ENCODE measurements at places on chromosomes 16 and 17.

DNA sequence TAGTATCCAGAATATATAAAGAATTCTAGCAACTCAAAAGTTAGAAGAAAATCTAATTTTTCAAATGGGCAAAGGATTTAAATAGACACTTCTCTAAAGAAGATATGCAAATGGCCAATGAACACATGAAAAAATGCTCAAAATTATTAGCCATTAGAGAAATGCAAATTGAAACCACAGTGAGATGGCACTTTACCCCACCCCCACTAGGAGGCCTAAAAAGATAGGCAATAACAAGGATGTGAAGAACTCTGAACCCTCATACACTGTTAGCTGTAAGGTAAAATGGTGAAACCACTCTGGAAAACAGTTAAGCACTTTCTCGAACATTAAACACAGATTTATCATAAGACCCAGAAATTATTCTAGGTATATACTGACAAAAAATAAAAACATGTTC lies 71.4 kb upstream of the IRX6 start:
- no peak for DNase-seq

DNA sequence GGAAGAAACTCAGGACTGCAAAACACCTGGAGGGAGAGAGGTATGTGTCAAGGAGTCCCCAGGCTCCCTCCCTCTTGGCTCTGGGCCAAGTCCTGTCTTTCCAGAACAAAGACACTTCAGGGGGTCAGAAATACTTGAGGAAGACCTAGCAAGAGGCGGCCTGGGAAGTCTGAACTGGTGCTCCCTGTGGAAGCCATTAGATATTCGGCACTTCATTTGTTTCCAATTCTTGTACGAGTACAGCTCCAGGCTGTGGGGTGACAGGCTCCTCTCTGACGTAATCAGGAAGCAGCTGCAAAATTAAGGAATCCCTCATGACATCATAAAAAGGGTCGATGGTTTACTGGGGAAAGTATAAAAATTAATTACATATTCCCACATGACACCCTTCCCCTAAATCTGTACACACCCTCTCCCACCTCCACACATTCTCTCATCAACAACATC lies 108.7 kb downstream of the SMG6 start:
- DNase-seq = no peak

DNA sequence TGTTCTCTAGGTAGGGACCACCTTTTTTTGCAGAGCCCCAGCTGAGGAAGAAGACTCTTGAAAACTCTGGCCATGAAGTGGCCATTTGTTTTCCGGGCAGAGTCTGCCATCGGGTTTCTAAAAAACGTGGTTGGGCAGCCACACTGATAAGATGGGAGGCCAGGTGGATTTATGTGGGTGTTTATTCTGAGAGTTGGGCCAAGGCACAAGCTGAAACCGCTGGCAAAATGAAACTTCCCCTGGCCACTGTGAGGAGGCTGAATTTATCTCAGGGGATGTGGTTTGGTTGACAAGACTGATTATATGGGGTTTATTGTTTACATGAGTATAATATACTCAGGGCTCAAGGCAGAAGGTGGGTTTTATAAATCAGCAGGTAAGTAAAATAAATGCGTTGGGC lies 421.8 kb downstream of the UTP18 start:
- no peak for DNase-seq

GRCh38 chr17:56131431-56131830 lies 21.8 kb upstream of the ANKFN1 start:
- DNase-seq = no peak

DNA sequence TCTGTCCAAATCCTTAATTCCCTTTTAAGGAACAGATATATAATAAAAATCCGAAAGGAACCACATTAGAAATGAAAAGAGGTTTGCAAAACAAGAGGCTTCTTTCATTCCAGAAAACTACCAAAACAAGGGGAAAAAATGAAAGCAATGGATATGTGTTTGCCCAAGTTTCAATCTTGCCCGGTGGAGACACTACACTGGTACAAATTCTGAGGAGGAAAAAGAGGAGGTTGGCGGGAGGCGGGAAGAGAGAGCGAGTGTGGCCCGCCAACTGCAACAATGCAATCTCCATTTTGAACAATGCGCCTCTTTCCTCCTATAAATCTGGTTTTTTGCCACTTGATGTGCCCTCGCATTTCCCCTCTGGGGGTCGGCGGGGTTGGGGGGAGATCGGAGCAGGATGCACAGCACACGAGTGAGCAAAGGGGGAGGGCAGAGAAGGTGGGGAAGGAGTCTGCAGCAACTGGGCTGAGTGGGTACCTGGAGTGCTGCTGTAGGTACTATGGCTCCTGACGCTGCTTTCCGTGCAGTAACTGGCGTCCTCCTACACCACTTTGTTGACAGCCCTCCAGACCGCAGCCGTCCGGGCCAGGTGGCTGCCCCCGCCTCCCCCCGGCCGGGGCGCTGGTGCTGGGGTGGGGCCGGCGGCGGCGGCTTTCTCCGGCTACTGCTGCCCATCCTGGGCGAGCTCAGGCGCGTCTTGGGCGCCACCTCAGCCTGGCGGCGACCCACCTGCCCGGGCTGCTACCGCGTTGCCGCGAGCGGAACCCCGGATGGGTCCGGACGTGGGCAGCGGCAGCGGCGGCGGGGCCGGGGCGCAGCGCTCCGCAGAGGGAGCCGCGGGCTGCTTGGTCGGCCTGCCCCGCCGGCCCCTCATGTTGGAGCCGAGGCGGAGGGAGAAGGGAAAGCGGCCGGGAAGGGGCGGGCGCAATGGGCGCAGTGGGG lies 93.8 kb upstream of the PLEKHM1 start:
- DNase-seq = peak; percentile 30

DNA sequence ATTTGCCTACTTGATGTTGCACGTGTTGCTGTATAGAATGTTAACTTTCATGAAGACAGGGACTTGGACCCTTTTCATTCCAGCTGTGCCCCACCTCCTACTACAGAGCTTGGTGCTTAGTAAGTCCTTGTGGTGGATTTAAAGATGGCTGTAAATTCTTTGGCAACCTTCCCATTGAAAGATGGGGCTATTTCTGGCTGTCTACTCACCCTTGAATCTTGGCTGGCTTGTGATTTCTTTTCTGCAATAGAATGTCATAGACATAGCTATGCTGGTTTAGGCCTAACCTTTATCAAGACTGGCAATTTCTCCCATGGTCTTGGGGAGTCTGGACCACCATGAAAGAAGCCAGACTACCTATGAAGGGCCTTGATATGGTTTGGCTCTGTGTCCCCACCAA lies 59.0 kb downstream of the ACSM2A start:
- no peak for DNase-seq

GRCh38 chr16:57690782-57691471 lies 3.7 kb upstream of the DRC7 start:
- DNase-seq = no peak

GRCh38 chr17:77042476-77043231 lies 98.1 kb upstream of the SEC14L1 start:
- DNase-seq = no peak

DNA sequence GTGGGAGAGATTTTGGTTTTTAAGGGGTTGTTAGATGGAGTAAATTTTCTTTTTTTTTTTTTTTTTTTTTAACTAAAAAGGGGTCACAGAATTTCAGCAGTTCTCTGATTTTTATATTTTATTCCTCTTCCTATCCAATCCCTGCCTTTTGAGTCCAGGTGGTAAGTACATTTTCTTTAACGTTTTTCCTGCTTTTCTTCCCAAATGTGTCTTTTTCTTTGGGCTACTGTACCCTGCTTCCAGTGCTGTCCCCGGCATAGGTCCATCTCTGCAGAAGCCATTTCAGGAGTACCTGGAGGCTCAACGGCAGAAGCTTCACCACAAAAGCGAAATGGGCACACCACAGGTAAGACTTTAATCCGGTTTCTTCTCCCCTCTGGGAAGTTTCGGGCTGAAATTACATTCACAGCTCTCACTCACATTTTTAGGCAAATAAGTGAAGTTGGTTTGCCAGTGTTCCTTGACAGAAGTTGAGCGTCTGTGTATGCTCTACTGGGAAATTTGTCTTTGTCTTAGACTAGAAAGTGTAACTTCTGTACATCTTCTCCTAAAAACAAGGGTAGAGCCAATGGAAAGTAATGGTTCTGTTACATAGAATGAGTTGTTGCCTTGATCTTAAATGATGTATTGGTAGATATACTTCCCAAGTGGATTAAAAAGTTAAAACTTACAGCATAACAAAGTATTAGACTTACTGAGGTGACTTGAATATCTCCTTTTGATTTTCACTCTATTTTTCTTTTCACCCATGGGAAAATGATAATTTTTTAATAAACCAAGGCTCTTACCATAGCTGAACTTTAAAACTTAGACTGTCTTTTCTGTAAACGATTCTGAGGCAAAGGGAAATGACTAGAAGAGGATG lies 54.5 kb downstream of the TUBD1 start:
- DNase-seq = no peak

DNA sequence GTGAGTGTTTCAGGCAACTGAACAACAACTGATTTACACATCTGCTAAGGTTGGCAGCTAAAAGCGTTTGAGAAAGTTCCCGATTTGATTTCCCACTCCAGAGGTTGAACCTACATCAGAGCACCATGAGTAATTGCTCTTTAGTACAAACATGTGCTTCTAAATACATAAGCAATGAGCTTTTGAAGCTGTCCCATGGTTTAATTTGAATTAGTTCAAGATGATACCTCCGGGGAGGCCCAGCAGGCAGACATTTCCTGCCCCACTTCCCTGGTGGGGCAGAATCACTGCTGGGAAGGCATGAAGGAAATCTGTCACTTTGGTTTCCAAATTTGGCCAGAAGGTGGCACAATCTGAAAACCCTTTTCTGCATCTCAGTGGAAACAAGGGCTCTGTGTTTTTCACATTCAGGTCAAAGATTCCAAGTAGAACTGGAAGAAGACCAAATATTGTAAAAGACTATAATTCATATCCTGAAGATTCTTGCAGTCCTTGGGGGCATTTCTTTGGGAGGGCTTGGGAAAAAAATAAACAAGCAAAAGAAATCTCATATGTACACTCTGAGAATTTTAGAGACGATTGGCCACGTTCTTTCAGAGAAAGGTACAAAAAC lies 176.2 kb upstream of the FAM20A start:
- DNase-seq = no peak

DNA sequence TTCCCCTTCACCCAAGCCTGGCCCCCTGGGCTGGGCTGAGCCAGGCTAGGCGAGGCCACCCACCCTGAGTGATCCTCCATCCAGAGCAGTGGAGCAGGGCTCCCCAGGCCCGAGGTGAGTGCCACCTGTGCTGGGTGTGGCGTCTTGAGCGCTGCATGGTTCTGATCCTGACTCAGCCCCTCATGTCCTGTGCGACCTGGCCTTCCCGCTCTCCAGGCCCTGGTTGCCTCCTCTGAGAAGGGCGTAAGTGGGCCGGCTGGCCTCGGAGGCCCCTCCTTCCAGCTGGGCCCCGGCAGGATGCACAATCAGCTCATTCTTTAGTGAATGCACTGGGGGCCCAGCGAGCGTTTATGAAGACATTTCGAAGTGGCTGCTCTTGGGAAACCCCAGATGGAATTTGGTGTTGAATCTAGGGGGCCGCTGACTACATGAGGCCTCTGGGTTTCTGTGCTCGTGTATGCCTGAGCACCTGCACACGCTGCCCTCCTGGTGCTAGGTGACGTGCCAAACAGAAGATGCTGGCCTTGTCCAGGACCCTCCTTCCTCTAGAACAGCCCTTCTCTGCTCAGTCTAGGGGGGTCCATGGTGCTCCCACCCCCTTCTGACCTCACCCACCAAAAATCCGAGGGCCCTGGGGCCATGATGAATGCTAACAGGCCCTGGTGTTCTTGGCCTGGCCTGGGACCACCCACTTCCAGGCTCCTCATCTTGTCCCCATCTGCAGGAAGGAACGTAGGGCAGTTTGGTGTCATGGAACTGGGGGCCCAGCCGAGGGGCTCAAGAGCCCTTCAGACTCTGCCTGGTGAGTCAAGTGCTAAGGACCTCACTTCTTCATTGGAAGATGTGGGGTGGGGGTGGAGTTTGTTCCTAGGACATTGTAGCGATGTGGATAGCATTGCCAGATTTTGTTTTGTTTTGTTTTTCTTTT lies 3.6 kb upstream of the TMEM92 start:
- no peak for DNase-seq

DNA sequence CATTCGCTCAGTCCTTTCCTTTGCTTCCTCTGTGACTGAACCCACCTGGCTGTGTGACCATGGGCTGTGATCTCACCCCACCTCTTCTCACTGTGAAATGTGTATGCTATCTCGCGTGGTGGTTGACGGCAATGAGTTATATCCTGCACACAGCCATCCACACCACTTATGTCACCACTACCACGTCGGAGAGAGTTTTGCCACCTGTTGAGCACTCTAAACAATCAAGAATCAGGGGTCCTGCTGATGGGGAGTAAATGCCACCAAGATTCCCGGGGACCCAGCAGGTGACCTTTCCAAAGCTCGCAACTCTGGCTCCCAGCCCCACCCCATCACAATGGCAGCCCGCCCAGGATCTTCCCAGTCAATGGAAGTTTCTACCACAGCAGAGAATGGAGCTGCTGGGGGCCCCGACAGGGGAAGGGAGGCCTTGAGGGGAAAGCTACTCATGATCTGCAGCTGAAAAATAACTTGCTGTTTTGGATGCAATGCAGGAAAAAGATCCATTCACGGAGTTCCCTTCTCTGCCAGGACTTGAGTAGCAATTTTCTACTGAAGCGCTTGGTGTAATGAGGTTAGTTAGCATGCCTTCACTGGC lies 26.2 kb upstream of the RCVRN start:
- no peak for DNase-seq

GRCh38 chr17:64742326-64742725 lies 80.2 kb upstream of the SMURF2 start:
- no peak for DNase-seq

DNA sequence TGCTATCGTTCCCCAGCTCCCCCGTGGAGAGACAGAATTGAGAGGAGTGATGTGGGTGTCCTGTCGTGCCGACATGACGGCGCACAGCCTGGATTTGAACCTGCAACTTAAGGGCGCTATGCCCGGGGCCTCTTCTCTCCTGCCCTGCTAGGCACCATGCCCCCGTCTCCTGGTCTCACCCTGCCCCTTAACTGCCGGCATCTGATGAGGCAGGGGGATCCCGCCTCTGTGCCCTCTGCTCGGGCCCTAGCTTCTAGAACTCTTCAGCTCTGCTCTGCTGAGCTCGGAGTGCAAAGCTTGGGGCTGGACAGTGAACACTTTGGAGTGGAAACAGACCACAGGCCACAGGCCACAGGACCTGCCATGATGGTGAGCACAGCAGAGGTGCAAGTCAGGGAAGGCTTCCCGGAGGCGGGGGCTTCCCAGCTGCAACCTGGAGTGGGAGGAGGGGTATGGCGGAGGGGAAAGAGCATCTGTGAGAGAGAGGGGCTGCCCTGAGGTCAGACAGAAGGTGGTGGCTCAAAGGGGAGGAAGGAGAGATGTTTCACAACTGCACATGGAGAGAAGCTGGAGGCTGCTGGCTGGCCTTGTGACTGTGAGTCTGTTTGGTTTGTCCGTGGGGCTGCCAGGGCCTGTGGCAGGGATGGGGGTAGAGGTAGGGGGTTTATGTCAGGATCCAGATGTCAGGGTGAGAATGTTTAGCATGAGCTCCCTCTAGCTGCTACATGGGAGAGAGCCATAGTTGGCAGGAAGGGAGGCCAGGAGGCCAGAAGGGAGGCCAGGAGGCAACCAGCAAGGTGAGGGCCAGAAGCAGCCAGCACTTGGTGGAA lies 107.8 kb downstream of the CRLF3 start:
- no peak for DNase-seq

- DNase-seq = no peak
Observed at GRCh38 chr16:85312642-85313525, 200.6 kb upstream of the CIBAR2 start.

GRCh38 chr17:50816771-50817751 lies 18.3 kb upstream of the WFIKKN2 start:
- DNase-seq = peak; percentile 55
